CD4-positive, alpha-beta T cell (primary cell): ENCODE measurements at places on chromosomes 1 and 21.

- no peak for DNase-seq
Measured at GRCh38 chr1:219075121-219075879, 98.4 kb upstream of the LYPLAL1 start.

- no peak for DNase-seq
Measured at GRCh38 chr1:219555806-219556205, 57.1 kb downstream of the ZC3H11B start.

DNA sequence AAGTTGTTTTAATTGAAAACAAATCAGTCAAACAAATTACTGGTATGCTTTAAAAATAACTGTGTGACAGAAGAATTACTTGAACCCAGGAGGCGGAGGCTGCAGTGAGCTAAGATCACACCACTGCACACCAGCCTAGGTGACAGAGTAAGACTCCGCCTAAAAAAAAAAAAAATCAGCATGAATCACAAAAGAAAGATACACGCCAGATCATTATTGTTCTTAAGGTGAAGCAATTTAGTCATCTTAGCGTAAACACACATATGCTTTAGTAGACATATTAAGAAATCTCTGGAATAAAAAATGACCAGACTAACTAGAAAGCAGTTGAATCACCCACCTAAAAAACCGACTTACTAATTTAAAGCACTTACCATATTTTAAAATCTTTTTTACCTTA, 20.2 kb downstream of the RERE start:
- no peak for DNase-seq

GRCh38 chr1:151831605-151832004, at the start of gene RORC:
RORC (minus strand) TSS chr1:151831802; CDS start chr1:151831764, 38 bp downstream.
- no peak for DNase-seq

GRCh38 chr1:113247355-113247754, 143.0 kb upstream of the MAGI3 start:
- DNase-seq = no peak

DNA sequence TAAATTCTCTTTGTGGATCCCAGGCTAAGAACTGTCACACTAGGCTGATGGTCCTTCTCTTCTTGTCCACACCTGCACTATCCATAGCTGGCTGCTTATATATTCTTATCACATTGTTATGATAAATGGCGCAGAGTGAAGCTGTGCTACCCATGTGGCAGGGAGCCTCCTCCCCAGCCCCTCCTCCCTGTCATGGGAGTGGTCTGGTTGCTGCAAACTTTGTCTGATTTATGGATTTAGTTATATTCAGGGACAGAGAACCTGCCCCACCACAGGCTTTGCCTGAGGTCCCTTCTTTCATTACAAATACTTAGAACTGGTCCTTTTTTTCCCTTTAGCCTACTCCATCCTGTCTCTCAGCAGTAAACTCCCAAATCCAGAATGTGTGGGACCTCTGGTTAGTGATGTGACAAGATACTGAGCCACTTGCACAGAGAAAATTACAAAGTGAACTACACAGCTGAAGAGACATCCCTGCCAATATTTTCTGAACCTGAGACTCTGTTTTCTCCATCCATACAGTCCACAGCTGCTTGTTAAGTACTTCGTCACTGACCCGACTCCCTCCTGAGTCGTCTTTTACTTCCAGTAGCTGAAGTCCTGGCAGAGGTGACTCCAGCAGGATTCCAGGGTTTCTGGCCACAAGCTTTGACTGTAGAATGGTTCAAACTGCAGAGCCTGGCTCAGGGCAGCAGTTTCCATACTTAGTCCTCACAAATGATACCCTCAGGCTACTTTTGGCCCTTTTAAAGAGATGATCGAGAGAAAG, 37.6 kb downstream of the PTGFRN start:
- DNase-seq = no peak

- no peak for DNase-seq
Measured at GRCh38 chr1:63836374-63836773, 62.6 kb downstream of the ROR1 start.

- no peak for DNase-seq
Measured at GRCh38 chr1:163535807-163536206, 214.1 kb downstream of the NUF2 start.

- DNase-seq = no peak
Measured at GRCh38 chr1:174451408-174451807, 3.6 kb downstream of the GPR52 start.

GRCh38 chr21:35201288-35201687, 152.2 kb upstream of the RUNX1 start:
- no peak for DNase-seq

DNA sequence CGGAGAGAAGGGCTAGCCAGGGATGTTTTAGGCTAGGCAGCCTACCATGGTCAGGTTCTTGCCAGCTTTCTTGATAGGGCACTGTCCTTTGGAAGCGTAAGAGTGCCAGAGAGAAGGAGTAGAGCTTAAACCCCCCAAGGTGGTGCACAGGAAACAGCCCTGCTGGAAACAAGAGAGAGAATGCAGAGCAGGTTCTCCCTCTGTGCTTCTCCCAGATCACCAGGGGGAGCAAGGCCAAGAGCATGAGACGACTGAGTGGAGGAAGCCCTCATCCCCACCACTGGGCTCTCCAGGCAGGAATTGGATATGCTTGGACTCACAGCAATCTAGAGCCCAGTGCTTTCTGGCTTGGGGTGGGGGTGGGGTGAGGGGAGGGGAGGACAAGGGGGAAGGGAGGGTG, 49.8 kb downstream of the ATP2B4 start:
- no peak for DNase-seq

GRCh38 chr1:192104852-192105251, 53.4 kb upstream of the RGS18 start:
- no peak for DNase-seq

- DNase-seq = no peak
Measured at GRCh38 chr21:28899744-28900143, 92.9 kb downstream of the LTN1 start.

GRCh38 chr1:40842207-40842606, 20.0 kb downstream of the CITED4 start:
- no peak for DNase-seq

- DNase-seq = no peak
Measured at GRCh38 chr1:73778471-73778870, 419.5 kb downstream of the LRRIQ3 start.

DNA sequence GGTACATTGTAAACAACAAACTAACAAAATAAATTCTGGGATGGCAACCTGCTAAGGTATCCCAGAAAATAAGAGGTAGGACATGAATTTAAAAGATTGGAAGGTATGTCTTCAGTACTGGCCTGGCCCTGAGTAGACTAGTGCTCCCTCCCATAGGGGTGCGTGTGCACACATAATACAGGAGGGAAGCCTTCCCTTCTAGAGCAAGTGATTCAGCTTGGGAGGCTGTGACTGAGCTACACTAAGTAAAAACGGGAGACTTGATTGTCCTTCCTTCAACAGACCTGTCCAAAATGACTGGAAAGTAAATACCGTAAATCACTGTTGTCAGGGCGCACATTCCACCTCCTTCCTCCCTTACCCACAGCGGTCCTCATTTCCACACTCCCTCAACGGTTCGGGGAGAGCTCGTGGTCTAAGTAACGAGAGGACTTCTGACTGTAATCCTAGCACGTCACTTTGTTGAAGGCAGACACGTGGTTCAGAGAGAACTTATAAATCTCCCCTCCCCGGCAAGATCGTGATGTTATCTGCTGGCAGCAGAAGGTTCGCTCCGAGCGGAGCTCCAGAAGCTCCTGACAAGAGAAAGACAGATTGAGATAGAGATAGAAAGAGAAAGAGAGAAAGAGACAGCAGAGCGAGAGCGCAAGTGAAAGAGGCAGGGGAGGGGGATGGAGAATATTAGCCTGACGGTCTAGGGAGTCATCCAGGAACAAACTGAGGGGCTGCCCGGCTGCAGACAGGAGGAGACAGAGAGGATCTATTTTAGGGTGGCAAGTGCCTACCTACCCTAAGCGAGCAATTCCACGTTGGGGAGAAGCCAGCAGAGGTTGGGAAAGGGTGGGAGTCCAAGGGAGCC, at the start of gene TGFB2:
TSS of gene TGFB2 (plus strand) at position 523 of the 859 bp plus-strand sequence. CDS start 1,366 bp downstream, outside the sequence.
- no peak for DNase-seq

DNA sequence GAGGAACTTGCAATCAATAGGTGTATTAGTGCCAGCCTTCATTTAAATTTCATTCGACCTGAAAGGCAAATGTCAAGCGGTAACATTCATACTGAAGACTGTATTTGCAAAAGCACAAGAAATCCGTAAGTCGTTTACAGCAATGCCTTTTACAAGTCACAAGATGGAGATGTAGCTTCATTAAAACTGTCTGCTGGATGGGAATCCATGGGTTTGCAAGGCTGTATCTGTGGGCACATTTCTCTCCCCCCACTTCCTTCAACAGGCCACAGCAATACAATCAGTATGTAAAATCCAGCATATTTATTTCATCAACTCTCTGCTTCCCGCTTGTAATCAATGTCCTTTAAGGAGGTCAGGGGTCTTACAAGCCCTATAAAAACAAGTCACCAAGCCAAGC, 147.1 kb downstream of the SLC45A1 start:
- DNase-seq = no peak

- no peak for DNase-seq
Measured at GRCh38 chr1:209659909-209660308, 7.7 kb upstream of the LAMB3 start.

DNA sequence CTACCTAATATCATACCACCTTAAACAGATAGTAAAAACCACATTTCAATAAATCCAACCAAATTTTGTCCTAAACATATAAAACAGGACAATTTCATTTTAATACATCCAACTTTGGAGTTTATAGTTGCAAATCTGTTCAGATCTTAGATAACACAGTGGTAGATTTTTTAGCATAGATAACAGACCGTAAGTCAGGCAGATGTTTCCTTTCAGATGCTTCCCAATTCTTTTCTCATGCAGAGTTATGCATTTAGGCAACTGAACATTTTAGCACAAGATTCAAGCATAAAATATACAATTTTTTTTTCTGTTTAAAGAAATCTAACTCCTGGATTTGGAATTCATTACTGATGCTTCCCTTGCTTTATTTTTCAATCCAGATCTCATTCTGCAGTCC, 156.5 kb upstream of the ZNHIT6 start:
- no peak for DNase-seq

DNA sequence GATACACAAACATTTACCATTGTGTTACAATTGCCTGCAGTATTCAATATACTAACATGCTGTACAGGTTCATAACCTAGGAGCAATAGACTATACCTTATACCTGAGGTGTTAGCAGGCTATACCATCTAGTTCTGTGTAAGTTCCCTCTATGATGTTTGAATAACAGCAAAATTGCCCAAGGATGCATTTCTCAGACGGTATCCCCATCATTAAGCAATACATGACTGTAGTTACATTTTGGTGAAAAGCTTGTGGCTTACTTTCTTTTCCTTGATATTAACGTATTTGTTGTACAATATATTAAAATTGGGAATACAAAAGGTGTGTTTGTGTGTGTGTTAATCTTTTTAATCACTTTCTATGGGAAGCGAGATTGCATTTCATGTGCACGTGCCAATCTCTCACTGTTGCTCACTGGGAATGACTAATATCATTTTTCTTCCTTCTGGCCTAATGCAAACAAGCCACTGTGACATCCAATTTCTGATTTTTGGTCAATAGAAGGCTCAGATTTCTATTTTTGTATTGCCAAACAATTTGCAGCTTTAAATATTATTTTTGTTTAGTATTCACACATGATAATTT, 36.7 kb upstream of the WLS start:
- DNase-seq = no peak

- DNase-seq = no peak
Measured at GRCh38 chr1:46043458-46044017, 88.9 kb downstream of the PIK3R3 start.

GRCh38 chr1:206666031-206666561, 18.6 kb upstream of the MAPKAPK2 start:
- no peak for DNase-seq

- no peak for DNase-seq
Measured at GRCh38 chr1:156525071-156525501, 24.5 kb upstream of the MEF2D start.

DNA sequence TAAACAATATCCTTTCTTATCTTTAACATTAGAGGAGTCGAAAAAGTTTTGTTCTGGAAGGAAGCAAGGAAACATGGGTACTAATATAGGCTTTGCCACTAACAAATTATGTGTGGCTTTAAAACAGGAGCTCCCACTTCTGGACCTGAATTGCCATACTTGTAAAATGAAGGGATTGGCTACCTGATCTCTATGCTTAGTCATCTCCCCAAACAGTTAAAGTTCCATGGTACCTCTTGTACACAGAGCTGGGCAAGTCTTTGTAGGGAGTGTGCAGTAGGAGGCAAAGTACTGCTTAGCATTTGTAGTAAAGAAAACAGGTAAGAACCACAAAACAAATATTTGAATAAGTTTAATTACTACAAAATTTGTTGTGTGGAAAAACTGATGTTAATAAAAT, 81.3 kb downstream of the MAST2 start:
- DNase-seq = no peak

DNA sequence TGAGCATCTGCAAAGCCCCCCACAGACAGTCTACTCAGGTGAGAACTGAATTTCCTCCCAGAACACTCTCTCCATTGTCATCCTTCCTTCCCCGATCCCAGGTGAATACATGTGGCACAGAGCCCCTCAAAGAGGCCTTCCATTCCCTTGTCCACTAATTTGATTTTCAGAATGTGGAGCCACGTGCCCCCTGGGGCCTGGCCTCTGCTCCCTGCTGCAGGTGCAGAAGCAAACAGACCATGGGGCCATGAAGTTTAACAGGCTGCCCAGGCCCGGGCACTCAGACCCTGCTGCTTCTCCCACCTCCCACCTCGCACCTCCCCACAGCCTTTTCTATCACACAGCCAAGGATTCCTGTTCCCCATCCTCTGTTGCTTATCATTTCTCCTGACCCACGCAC, 243.8 kb upstream of the RAB4A start:
- no peak for DNase-seq

DNA sequence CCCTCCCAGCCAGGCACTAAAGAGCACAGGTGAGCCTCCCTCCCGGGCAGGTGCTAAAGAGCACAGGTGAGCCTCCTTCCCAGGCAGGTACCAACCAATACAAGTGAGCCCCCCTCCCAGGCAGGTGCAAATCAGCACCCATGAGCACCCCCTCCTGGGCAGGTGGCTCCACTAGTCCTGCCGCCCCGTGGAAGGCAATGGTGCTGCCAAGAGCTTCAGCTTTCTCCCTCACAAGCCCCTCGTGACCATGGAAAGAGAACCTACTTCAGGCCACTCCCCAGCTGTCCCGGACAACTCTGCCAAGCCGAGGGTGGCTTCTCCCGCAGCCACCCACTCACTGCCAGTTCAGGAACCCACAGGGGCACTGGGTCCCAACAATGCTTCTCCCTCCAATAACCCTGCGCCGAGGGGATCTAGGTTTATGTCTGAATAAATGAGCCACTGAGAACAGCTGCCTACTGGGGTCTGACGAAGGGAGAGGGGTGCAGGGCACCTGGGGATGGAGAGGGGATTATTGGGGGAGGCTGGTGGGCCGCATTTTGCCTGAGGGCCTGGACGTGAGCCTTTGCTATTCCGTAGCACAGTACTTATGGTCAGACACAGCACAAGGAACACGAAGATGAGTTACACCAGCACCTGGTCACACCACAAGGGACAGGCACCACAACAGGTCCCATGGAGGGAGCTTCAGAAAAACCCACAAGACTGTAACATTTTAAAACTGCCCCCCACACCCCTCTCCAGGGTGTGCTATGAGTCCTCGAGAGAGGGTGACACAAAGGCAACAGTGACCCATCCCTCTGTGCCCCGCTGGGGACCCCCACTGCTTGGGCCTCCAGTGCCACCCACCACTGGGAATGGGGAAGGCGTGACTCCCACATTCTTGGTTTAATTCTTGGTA, 46.3 kb downstream of the PRDM15 start:
- DNase-seq = no peak

- no peak for DNase-seq
Measured at GRCh38 chr21:14533499-14534428, 12.4 kb downstream of the SAMSN1 start.

- no peak for DNase-seq
Measured at GRCh38 chr1:93705892-93706500, 24.4 kb upstream of the BCAR3 start.
